Stimulated activated effector memory CD8-positive, alpha-beta T cell treated with anti-CD3 and anti-CD28 coated beads, Interleukin-12 subunit alpha, Interleukin-12 subunit beta, amount 100 ng/mL, for 72 hours (primary cell): ENCODE measurements at places on chromosomes 1 and 21.

DNA sequence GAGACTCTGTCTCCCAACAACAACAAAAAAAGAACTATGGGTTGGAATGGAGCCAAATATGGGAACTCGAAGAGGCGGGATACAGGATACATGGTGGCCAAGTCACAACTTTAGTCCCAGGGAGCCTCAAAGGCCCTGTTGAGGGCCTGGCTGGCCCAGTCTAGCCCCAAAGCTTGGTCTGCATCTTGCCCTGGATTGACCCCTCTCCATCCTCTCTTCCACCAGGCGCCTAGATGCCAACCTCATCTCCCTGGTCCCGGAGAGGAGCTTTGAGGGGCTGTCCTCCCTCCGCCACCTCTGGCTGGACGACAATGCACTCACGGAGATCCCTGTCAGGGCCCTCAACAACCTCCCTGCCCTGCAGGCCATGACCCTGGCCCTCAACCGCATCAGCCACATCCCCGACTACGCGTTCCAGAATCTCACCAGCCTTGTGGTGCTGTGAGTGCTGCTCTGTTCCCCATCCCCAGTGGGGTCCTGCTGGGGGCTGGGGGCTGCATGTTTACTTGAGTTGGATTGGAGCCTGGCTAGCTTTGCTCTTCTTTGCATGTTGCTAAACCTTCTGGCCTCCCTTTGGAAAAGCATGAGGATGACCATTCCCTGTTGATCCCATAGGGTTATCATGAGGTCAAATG lies 65.5 kb downstream of the UBE2T start:
- no peak for DNase-seq

DNA sequence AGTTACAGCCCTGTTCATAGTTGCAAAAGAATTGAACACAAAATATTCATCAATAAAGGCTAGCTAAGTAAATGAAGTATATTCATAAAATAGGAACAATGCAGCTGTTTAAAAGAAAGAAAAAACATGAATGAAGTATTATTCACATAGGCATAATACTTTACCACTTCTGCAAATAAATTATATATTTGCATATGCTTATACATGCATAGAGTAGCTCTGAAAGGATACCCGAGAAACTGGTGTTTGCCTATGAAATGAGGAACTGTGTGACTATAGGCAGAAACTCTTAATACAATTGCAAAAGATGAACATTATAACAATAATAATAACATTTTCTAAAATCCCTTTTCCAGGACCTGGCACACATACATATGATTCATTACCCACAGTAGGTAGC lies 385.9 kb downstream of the DSCAM start:
- no peak for DNase-seq

DNA sequence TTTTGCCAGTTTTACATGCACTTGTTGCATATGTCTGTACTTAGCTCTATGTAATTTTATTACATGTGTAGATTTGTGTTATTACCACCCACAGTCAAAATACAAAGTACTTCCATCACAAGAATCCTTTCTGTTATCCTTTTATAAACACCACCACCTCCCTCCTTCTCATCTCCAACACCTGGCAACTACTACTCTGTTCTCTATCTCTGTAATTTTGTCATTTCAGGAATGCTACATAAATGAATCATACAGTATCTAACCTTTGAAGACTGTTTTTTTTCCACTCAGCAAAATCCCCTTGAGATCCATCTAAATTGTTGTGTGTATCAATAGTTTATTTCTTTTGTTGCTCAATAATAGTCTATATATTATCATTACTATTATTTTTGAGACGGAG lies 64.5 kb upstream of the COP1 start:
- no peak for DNase-seq

DNA sequence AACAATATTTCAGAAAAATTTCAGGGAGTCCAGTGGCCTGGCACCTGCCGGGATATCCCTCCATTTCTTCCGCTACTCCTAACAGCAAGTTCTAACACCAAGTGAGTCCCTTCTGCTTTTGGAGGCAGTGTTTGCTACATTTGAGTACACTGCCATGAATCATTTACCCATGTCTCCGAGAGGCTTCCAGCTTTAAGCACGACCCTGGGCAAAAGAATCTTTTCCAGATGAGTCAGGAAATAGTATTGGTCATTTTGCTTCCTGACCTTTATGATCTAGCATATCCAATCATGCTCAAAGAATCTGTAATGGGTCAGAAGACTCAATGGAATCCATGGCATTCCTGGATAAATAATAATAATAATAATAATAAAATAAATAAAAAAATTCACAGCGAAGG lies 60.7 kb upstream of the FMN2 start:
- DNase-seq: no peak

DNA sequence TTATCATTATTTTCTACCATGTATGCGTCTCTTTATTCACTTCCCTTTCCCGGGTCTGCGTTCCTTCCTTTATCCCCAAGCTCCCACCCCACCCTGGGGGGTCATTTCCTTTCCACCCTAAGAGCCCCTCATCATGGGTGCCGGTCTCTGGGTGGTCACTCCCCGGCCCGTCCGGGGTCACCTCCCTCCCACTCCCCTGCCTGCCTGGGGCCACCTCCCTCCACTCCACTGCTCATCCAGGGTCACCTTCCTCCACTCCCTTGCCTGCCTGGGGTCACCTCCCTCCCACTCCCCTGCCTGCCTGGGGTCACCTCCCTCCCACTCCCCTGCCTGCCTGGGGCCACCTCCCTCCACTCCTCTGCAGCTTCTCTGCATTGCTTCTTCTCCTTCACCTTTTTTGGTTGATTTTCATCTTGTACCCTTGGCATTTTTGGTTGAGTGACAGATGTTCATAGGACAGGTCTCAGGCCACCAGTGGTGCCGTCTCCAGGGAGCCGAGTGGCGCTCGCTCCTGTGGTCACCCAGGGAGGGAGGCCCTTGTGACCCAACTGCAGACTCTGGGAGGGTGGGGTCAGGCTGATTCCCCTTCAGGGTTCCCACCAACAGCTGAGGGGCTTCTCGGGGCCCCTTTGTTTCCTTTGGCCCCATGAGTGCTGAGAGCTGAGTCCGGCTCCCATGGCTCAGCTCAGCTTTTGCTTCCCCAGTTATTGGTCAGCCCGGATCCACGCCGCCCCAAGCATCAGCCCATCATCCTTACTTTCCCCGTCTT lies 48.6 kb upstream of the PCBP3 start:
- DNase-seq: no peak

- no peak for DNase-seq
These were observed 40.0 kb upstream of the IKBKE start for GRCh38 chr1:206430031-206430983.

DNA sequence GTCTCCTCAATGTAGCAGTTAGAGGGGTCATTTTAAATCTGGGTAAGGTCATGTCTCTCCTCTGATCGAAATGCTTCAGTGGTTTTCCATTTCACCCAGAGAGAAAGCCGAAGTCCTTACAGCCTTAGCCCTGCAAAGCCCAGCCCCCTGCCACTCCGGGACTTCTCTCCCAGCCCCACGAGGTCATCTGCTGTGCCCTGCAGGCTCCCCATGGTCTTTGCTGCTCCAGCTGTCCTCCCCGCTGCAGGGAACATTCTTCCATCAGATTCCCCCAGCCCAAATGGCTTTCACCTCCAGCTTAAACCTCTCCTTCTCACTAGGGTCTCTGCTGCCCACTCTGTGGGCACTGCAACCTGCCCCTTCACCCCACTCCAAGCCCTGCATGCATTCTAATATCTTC lies 626.5 kb downstream of the NPHP4 start:
- no peak for DNase-seq

DNA sequence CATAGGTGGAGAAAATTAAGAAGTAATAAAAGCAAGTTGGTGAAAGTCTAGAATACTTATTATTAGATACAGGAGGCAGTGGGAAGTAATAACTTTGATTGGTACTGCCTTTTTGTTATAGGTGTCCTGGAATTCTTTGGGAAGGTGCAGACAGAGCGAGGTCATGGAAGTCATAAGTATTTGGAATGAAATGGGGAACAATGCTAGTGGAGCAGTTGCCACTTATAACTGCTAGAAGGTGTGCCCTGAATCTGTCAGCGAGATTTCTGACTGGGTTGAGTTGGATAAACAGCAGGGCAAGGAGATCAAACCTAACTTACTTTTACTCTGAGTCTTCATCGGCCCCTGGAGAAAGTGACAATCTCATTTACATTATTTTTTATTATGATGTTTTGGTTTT lies 69.6 kb downstream of the LHX9 start:
- no peak for DNase-seq

GRCh38 chr1:85330214-85330631 lies 53.8 kb upstream of the BCL10 start:
- DNase-seq: no peak

DNA sequence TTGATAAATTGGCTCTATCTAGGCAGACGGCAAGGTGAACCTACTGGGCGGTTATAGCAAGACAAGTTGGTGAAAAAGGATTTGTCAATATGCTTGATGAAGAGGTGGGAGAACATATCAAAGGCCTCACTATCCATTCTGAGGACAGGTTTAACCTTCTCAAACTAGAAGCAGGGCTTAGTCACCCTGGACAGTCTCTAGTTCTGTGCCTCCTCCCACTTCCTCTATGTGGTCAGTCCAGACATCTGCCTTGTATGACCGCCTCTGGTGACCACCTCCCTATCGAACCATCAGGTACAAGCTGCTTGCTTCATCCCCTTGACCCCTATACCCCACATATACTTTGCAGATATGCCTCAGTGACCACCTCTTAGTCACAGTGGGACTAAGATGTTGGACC lies 2.3 kb upstream of the SCYL3 start:
- DNase-seq: no peak

DNA sequence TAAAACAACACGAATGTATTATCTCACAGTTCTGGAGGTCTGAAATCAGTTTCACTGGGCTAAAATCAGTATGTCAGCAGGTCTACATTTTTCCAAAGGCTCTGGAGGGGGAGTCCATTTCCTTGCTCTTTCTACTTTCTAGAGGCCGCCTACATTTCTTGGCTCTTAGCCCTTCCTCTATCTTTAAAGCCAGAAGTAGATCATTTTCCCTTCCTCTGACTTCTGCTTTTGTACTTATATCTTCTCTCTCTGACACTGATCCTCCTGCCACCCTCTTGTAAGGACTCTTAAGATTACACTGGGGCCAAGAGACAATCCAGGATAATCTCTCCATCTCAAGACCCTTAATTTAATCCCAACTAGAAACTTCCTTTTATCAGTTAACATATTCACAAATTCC lies 41.4 kb downstream of the MSH4 start:
- DNase-seq: no peak

GRCh38 chr1:48227165-48228013 lies 4.9 kb downstream of the SLC5A9 start:
- no peak for DNase-seq

DNA sequence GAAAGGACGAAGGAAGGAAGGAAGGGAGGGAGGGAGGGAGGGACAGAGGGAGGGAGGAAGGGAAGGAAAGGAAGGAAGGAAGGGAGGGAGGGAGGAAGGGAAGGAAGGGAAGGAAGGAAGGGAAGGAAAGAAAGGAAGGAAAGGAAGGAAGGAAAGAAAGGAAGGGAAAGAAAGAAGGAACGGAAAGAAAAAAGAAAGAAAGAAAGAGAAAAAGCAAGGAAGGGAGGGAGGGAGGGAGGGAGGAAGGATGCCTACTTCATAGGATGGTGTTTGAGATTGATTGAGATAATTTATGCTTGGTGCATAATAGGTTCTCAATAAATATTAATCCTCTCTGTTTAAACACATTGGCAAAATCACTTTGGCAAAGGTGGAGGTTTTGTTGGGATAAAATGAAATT lies 61.2 kb downstream of the WDR64 start:
- DNase-seq: no peak

DNA sequence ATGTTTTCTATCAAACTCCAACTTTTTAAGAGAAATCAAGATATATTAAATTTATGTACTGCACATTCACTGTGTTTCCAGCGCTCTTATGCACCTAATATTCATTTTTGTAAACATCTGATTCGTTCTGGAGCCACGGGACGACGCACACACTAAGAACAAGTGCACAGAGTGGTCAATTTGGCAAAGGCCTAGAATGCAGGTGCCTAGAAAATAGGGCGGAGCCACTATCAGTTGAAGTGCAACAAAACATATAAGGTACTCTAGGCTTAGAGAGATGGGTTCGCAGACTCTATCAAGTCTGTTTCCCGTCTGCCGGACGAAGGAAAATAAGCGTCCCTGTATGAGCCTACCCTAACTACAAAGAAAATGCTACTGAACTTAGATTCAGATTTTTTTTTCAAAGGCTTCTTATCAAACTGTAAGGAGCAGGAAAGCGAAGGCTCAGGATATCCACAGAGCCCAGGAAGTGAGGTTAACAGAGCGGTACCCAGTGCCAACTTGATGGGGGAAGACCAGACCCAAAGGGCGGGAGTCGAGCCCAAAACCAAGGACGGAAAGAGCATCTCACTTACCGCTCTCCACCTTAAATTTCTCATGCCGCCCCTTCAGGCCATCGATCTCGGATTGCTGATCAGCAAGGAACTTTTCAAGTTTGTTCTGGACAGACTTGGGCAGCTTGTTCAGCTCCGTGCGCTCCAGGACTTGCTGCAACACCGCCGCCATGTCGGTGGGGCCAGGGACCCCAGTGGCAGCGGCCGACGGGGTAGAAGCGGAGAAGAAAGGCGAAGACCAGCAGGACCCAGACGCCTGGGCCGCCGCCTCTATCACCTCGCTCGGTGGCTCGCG lies 526 bp downstream of the TPR start:
- no peak for DNase-seq

GRCh38 chr1:230831771-230832170 lies 36.5 kb downstream of the C1orf198 start:
- no peak for DNase-seq

DNA sequence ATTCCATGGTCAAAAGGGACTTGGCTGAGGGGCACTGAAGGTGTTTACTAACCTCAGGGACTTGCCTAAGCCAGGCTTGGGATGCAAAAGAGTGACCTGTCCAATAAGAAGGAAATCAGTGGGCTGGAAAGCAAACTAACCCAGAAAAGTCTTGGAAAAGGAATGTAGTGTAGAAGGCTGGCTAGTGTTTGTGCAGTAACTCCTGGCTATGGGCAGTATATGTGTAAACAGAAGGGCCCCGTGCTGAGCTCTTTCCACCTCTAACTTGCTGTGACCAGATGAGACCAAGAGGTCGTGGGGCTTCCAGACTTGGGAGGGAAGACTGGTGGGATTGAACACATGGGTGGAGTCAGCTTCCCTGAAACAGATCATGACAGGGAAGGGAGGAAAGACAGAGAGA lies 4.1 kb downstream of the MINDY1 start:
- no peak for DNase-seq

DNA sequence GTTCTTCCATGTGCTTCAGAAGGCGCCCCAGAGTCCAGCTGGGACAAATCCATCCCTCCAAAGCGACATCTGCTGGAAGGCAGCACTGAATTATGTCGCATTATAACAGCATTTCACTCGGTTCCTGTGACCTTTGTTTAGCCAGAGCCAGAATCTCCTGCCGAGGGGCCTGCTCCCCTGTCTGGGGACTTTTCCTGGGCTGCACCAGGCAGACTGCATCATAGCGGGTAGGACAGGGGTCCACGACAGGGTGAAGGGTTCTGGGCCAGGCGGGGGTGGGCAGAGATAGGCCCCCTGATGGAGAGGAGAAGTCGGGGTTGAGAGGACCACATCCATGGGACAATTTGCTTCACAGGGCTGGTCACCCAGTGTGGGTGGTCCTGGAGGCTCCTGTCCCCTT lies 276.9 kb downstream of the MATN1 start:
- DNase-seq: no peak
